Right ventricle myocardium inferior (tissue), 1 donor: ENCODE measurements at places on chromosomes 3 and 15.

DNA sequence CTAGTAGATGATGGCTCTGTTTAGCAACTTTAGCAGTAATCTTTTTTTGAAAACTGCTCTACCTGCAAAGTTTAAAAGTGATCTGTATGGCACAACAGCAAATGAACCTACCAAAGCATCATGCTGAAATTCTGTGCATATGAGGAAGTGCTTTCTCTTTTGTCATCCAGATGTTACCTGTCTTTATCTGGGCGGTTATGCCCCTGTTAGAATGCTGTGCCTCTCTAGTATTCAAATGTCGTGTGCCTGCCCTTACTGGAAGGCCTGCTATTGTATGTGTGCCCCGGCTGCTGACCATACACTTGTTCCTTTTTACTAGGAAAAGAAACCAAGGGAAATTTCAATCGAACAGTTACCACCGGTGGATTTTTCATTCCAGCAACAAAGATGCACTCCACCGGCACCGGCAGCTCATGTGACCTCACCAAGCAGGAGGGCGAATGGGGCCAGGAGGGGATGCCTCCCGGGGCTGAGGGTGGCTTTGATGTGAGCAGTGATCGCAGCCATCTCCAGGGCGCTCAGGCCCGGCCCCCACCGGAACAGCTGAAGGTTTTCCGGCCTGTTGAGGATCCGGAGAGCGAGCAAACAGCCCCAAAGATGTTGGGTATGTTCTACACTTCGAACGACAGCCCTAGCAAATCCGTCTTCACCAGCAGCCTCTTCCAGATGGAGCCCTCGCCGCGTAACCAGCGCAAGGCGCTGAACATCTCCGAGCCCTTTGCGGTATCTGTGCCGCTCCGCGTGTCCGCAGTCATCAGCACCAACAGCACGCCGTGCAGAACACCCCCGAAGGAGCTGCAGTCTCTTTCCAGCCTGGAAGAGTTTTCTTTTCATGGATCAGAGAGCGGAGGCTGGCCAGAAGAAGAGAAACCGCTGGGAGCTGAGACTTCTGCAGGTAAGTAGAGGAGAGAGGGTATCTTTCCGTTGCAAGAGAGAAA, 61.6 kb downstream of the TMEM39A start:
- no peak for DNase-seq

GRCh38 chr3:190182418-190183043, 61.8 kb upstream of the P3H2 start:
- no peak for DNase-seq

DNA sequence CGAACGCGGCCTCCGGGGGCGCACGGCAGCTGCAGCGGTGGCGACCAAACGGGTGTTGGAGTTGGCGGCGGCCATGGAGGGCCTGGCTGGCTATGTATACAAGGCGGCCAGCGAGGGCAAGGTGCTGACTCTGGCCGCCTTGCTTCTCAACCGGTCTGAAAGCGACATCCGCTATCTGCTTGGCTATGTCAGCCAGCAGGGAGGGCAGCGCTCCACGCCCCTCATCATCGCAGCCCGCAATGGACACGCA, 725 bp downstream of the FEM1B start:
- DNase-seq, result no peak

DNA sequence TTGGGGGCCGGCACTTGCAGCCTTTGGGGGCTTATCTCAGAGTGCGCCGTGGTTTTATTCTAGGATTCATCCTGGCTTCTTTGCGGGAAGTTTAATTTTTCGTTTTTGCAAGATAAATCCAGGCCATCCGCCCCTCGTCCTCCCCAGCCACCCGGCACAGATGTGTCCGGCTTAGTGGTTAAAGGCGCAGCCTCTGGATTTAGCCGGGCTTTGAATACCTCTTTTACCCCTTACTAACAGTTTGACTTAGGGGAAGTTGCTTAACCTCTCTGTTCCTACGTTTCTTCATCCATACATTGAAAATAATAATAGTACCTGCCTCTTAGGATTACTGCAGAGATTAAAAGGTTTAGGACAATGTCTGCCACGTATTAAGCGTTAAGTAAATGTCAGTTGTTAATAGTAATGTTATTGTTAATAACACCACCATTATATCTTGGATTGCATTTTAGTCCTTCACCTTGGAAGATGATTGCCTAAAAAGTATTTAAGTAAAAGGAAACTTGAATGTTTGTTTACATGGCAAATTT, 714 bp downstream of the ECT2 start:
- DNase-seq, result no peak

DNA sequence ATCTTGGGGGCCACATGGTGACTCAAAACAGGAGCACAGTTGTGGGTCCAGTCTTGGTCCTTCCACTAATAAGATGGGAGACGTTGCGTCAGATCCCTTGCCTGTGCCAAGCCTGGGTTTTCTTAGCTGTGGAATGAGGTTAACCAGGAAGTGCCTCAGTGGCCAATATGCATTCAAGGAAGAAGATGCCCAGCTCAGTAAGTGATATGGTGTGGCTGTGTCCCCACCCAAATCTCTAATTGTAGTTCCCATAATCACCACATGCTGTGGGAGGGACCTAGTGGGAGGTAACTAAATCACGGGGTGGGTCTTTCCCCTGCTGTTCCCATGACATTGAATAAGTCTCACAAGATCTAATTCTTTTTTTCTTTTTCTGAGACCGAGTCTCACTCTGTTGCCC, 6.4 kb downstream of the ALG1L2 start:
- no peak for DNase-seq

GRCh38 chr3:119257654-119258410, 17.2 kb upstream of the B4GALT4 start:
- DNase-seq, result no peak

DNA sequence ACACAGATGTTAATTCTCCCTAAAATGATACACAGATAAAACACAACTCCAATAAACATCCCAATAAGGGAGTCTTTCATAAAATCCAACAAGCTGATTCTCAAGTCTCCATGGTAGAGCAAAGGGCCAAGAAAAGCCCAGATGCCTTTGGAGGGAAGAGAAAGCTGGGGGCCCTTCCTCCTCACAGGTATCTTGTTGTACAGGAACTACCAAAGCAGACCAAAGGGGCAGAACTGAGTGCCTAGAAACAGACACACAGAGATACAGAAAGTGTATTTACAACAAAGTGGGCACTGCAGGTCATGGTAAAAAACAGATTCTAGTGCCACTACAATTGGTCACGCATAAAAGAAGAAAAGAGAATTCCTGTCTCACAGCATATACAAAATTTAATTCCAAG, 87.2 kb upstream of the NSMCE3 start:
- DNase-seq, result no peak

GRCh38 chr3:104165866-104166265, 1200.8 kb upstream of the ALCAM start:
- DNase-seq, result no peak
